OCI-LY7 (cell line): ENCODE measurements at places on chromosomes 2 and 18. TPM values are rescaled to one million over a fixed set of nuclear protein-coding genes. Genes with fewer than 3 reads are reported as not detected.

- peak; percentile 40 for DNase-seq
These were observed 399.8 kb downstream of the TMEM182 start for GRCh38 chr2:103161456-103162289.

GRCh38 chr18:74499633-74500032 lies 3.5 kb downstream of the CNDP2 start:
- DNase-seq: peak; percentile 61

Gene ABCB11
- 0.04 TPM in 1 of 2 replicates, not detected in the other for total RNA-seq

Gene CHRNG
- total RNA-seq: not detected in 2 replicates

GRCh38 chr18:59228351-59228750 lies 8.4 kb downstream of the GRP start:
- DNase-seq: no peak

Gene ANKRD29
- total RNA-seq: not detected in 2 replicates

Gene YES1
- 0.13 TPM in 1 of 2 replicates, not detected in the other for total RNA-seq

DNA sequence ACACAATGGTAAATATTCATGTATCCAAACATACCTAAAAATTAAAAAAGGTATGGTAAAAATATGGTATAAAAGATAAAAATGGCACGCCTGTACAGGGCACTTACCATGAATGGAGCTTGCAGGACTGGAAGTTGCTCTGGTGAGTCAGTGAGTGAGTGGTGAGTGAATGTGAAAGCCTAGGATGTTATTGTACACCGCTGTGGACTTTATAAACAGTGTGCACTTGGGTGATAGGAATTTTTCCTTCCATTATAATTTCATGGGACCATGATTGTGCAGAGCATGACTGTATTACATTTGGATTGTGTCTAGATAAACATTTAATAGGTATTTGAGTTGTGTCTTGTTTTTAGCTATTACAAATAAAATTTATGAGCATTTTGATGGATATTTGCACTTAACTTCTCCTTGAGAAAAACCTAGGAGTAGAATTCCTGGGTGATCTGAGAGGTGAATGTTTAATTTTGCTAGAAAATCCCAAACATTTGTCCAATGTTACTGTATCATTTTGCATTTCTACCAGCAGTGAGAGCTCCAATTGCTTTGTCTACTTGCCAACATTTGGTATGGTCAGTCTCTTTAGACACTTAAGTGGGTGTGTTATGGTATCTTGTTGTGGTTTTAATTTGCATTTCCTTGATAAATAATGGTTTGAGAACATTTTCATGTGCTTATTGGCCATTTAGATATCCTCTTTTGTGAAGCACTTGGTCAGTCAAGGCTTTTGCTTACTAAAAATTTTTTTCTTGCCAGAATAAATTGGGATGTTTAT lies 81.7 kb downstream of the BCL2L11 start:
- no peak for DNase-seq

GRCh38 chr18:35782926-35783325 lies 189.6 kb upstream of the RMP24 start:
- no peak for DNase-seq

DNA sequence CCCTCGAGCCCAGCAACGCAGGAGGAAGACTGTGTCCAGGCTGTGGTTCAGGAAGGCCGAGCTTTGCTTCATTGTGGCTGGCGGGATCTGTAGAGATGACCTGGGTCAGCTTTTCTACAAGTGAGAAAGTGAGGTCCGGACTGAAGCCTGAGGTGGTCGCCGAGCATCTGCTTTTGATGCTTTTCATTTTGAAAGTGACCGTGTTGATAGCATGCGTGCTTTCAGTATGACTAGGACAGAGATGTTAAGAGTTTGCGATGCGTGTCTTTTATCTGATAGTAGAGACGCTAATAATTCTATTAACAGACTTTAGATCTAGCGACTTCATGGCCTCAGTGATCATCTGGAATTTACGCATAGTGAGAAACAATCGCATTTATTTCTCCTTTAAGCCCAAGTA lies 28.1 kb downstream of the CTDP1 start:
- no peak for DNase-seq

GRCh38 chr2:125796784-125797183 lies 859.2 kb upstream of the GYPC start:
- no peak for DNase-seq

DNA sequence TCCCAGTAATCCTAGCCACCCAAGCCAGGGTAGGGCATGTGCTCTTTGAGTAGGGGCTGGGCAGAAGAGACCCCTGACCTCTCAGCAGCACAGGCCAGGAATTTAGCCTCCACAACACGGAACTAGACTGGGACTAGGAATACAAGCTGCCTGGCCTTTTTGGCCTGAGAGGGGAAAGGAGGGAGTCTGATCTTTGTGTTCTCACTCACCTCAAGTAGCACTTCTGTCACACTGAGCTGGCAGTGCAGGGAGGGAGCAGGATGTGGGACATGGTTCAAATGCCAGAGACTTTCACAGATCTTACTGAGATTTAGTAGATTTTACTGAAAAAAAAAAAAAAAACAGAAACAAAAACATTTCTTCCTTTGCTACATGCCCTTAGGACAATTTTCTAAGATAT lies 395.2 kb downstream of the CMPK2 start:
- no peak for DNase-seq

DNA sequence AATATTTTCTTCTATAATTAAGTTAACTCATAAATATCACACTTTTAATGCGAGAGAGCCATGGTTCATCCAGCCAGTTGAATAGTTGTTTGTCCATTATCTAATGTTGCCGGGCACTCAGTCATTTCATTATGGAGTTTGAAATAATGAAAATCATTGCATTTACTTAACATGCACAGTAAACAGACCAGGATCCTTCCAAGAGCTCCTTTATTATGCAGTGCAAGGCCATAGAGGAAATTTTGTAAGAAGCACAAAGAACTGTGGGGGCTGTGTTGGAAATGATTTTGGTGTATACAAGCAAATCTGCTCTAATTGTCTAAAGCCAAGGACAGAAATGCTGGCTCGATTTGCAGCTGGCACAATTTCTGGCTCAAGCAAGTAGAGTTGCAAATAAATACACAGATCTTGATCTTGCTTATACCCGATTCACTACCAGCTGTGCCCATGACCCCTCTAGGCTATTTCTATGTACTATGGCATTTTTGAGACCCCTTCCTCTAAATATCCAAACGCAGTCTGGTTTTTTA lies 400.3 kb upstream of the HNRNPA3 start:
- no peak for DNase-seq

Gene PAIP2B
- 6.9 and 8.2 TPM in 2 replicates for total RNA-seq

- DNase-seq: peak; percentile 33
These were observed 32.3 kb downstream of the NCK2 start for GRCh38 chr2:105777031-105777482.

Gene INPP4A
- total RNA-seq: 27.5 and 28.6 TPM in 2 replicates

GRCh38 chr2:62660582-62661262 lies 44.8 kb upstream of the EHBP1 start:
- no peak for DNase-seq

DNA sequence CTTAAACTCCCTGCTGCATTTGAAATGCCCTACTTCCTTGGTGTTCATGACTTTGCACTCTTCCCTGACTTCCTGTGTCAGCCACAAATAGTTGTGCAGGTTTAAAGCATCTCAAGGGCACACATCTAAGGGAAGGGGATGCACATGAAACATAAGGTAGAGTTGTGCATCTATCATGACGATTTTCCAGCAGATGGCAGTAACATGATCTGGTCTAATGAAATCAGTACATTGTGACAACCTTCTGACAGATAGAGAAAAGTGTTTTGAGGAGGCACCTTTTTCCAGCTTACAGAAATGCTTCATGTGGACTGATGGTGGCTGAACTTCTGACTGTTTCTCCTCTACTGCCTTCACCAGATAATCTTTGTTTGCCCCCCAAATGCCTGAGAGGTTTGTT lies 238.9 kb downstream of the XIRP2 start:
- peak; percentile 2 for DNase-seq

GRCh38 chr2:99679518-99679917 lies 189.7 kb upstream of the REV1 start:
- DNase-seq: no peak

GRCh38 chr2:230672836-230673235 lies 39.8 kb upstream of the CAB39 start:
- no peak for DNase-seq

Gene TMEM18
- 31.1 and 37.4 TPM in 2 replicates for total RNA-seq

Gene AKAIN1
- total RNA-seq: not detected in 2 replicates

DNA sequence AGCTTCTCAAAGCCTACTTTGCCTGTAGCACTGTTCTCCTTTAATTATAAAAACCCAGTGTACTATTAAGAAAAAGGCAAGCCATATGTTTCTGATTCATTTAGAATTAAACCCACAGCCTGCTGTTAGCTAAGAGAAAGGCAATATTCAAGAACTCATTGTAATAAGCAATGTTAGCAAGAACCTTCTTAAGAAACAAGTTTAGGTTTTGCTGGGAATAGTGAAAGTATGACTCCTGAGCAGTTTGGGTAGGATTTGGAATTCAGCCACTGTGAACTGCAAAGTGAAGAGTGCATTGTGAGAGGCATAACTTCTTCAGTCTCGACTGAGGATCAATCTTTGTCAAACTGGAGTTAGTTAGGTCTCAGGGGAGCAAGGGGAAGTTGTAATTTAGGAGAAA lies 206.5 kb upstream of the NT5C1B start:
- no peak for DNase-seq

Gene ADRA2B
- total RNA-seq: 0.11 TPM in 1 of 2 replicates, not detected in the other

DNA sequence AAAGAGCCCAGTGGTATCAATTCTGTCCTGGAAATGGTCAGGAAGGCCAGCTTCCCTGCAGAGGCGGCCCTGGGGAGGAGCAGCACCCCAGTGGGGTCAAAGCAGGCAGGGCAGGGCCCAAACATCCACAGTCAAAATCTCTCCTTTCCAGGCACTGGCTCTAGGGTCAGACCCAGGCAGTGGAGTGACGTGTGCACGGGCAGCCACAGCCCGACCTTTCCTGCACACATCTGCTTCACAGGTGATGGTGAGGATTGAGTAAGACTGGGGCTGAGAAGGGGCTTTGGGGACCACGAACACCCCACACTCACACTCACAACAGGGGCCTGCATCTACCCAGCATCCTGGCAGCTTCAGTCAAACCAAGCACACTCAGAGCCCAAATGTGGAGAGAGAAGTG lies 97.8 kb upstream of the GLI2 start:
- DNase-seq: no peak

Gene HS1BP3
- total RNA-seq: 15.0 and 15.2 TPM in 2 replicates

GRCh38 chr18:26706911-26707351 lies 158.6 kb downstream of the AQP4 start:
- no peak for DNase-seq

DNA sequence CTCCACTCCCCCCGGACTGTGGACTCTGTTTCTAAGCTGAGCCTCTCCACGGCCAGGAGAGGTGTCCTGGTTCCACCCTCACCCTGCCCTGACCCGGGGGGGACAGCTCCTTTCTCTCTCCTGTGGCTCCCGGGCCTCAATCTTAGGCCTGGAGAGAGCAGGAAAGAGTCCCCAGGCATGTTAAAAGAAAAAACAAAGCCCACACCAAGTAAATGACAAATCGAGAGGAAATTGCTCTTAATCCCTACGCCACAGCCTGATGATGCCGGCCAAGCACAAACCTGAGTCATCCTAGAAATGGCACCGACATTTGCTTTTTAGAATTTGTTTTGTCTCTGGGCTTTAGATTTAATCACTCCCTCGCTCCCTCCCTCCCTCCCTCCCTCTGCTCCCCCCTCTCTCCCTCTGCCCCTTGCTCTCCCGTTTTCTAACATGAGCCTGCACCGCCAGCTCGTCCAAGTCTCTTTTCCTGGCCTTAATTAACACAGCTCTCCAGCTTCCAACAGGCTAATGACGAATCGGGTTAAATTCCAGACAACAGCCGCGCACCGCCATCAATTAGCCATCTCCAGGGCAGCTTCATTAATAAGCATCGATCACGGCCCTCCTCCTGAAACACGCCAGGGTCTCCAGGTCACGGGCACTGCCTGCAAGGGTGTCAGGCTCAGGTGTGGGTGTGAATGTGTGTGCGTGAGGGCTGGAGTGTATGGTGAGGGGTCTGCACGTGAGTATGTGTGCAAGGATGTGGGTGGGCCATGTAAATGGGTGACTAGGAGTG lies 230.8 kb downstream of the CELF4 start:
- no peak for DNase-seq

Gene GTF2A1L
- total RNA-seq: not detected in 2 replicates

Gene ABCA12
- not detected in 2 replicates for total RNA-seq

Gene DNAJC5G
- 18.1 and 18.2 TPM in 2 replicates for total RNA-seq

Gene MYCN
- total RNA-seq: not detected in 2 replicates

DNA sequence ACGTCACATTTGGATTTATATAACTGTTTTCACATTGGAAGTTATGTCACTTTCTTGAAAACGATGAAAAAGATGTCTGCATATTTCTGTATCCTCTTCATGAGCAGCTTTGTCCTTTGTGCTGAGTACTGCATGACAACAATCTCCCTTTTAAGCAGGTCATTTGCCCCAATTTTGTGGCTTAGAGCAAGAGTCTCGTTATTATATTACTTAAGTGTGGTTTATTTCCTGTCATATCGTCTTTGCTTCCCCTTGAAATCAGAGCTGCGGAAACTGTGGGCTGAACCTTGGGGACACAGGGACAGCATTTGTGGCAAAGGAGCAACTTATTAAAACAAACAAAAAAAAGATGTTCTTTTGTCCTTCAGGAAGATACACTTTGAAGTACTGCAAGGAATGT lies 254.0 kb upstream of the DSEL start:
- no peak for DNase-seq

DNA sequence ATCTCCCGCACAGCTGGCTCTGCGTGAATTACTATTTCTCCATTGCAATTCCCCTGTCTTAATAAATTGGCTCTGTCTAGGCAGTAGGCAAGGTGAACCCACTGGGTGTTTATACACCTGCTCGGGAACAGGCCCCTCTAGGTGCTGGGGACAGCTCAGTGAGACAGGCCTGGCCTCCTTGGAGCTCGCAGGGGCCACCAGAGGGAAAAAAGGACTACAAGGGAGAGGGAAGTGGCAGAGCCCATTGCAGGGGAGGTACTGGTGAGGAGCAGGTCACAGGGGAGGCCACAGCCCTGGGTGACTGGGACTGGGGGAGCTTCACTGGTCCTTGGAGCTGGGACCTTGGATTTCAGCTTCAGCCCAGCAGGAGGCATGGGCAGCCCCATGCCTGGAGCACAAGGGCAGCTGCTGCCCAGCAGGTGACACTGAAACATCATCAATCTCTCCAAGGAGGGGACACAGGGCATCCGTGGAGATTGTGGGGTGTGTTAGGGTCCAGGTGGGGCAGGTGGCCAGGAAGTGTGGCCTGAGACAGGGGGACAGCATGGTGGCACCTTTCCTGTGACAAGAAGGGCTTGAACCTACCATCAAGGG lies 31.2 kb downstream of the NGEF start:
- no peak for DNase-seq

DNA sequence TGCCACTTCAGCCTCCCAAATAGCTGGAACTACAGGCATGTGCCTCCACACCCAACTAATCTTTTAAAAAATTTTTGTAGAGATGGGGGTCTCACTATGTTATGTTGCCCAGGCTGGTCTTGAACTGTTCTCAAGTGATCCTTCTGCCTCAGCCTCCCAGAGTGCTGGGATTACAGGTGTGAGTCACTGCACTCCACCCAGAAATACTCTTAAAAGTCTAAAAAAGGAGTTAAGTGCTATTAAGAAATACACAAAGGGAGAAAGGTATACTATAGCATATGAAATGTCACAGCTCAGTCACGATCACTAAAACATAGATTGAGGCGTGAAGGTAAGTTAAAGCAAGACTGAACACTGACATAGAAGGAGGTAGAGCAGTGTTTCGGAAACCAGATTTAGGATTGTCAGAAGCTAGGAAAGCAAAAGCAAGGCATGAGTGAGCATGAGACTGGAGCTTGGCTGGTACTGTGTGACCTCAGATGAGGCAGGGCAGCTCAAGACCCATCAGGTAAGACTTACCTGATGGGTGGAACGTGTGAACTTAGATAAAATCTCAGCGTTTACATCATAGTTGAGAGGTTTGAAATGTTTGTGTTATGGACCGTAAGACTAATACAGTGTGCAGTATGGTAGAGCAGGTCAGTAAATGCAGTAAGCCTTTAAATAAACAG lies 9.2 kb downstream of the CCNYL1 start:
- no peak for DNase-seq

Gene GCKR
- total RNA-seq: not detected in 2 replicates
